ENCODE measurements at places on chromosomes 1 and 21. TPM values are rescaled to one million over a fixed set of nuclear protein-coding genes. Genes with fewer than 3 reads are reported as not detected.
A peak's percentile ranks its signal among the peaks of the same experiment; 100 is the strongest.

DNA sequence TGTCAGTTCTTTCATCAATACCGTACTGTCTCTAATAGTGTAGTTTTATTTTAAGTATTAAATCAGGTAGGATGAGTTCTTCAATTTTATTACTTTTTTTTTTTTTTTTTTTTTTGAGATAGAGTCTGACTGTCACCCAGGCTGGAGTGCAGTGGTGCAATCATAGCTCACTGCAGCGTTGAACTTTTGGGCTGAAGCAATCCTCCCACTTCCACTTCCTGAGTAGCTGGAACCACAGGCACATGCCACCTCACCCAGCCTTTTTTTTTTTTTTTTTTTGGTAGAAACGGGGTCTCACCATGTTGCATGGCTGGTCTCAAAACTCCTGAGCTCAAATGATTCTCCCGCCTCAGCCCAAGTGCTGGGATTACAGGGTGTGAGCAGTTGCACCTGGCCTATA is 44.3 kb downstream of the INAVA start:
- H3K36me3 ChIP-seq: no peaks in the 10 kb centered on the region
- H3K27me3 ChIP-seq: no peaks in the 10 kb centered on the region
- no peak for DNase-seq
- no peaks in the 10 kb centered on the region for H3K4me1 ChIP-seq
- no peak overlapping the region for H3K27ac ChIP-seq

GRCh38 chr21:44601596-44602462 is 1.4 kb downstream of the KRTAP10-7 start:
- H3K36me3 ChIP-seq: no peaks in the 10 kb centered on the region
- peaks cover 18% of the 10 kb centered on the region for H3K27me3 ChIP-seq
- no peaks in the 10 kb centered on the region for H3K4me1 ChIP-seq
- H3K27ac ChIP-seq: no peak overlapping the region
- no peak for DNase-seq

- peaks cover 7% of the 10 kb centered on the region for H3K4me1 ChIP-seq
- H3K27me3 ChIP-seq: no peaks in the 10 kb centered on the region
- no peak overlapping the region for H3K4me3 ChIP-seq
- no peak for DNase-seq
Observed at GRCh38 chr1:29033829-29034466, 89.8 kb downstream of the TMEM200B start.

The GIPC2 gene
- polyA plus RNA-seq: 1.8 TPM

DNA sequence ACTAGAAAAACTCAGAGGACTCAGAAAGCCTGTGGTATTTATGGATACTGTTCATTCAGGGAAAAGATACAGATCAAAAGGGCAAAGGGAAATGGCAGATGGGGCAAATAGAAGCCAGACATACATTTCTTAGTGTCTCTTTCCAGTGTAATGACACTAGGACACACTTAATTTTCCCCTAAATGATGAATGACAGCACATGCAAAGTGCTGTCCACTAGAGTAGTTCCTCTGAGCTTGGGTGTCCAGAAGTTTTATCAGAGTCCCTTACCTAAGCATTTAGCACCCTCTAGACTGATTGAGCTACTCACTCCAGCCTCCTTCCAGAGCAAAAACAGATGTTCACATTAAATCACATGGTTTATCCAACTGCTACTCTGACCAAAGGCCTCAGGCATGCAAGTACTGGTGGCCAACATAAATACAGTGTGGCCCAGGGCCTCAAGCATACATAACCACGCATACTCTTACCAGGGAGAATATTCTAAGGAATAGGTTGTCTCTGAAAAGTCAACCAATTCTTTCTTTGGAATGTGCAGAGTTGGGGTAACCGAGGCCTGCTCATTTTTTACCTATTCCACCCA is 166.9 kb downstream of the NCAM2 start:
- DNase-seq: peak; percentile 17
- H3K36me3 ChIP-seq: no peaks in the 10 kb centered on the region
- no peaks in the 10 kb centered on the region for H3K4me1 ChIP-seq
- no peak overlapping the region for H3K4me3 ChIP-seq
- no peak overlapping the region for H3K27ac ChIP-seq

All from heart right ventricle (tissue), 16 donors.